ENCODE measurements at places on chromosomes 16 and 17.

DNA sequence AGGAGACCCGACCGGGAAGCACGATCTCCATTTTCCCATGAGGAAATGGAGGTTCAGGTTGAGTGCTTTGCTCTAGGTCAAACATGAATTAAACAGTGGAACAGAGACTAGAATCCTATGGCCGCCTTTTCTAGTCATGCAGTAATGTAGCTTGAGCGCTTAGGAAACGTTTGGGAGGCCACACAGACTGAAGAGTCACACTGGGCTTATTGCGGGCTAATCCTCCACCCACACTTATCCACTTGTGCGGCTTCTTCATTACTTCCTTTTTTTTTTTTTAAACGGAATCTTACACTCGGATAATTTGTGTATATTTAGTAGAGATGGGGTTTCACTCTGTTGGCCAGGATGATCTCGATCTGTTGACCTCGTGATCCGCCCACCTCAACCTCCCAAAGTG lies 26.0 kb downstream of the CACNG3 start:
- no peak for DNase-seq

DNA sequence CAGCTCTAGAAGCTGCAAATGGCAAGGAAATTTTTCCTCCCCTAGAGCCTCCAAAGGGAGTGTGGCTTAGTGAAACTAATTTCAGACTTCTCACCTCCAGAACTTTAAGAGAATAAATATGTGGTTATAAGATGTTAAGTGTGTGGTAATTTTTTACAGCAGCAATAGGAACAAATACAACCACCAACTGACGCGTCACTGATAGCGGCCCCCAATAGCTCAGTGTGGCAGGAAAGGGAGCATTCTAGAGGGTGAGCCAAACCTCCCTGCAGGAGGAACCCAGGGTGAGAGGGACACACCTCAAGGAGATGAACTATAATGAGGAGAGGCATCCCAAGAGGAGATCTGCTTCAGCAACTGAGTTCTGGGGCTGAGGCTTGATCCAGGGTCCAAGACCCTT lies 4.0 kb downstream of the CCL4 start:
- no peak for DNase-seq

DNA sequence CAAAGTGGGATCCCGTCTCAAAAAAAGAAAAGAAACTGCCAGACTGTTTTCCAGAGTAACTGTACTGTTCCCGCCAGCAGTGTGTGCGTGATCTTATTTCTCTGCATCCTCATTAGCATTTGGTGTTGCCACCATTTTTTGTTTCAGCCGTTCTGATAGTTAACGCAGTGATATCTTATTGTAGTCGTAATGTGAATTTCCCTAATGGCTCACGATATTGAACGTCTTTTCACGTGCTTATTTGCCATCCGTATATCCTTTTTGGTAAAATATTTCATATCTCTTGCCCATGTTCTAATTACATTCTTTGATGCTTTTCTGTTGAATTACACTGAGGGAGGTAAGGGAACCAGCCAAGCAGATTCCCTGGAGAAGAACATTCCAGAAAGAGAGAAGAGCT lies 92.4 kb downstream of the SEC14L1 start:
- no peak for DNase-seq

DNA sequence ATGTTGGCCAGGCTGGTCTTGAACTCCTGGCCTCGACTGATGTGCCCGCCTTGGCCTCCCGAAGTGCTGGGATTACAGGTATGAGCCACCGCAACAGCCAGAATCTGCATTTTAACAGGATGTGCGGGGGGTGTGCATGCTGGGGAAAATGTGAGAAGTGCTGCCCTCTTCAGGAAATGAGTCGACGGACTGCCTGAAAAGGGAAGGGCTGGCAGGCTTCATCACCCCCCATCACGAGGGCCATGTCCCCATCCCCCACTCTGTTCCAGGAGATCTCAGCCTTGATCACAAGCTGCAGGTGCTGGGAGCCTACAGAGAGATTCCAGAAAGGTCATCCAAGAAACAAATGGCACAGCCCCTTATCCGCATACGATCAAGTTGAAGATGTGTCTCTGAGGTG lies 195.3 kb upstream of the RPL38 start:
- peak; percentile 7 for DNase-seq

DNA sequence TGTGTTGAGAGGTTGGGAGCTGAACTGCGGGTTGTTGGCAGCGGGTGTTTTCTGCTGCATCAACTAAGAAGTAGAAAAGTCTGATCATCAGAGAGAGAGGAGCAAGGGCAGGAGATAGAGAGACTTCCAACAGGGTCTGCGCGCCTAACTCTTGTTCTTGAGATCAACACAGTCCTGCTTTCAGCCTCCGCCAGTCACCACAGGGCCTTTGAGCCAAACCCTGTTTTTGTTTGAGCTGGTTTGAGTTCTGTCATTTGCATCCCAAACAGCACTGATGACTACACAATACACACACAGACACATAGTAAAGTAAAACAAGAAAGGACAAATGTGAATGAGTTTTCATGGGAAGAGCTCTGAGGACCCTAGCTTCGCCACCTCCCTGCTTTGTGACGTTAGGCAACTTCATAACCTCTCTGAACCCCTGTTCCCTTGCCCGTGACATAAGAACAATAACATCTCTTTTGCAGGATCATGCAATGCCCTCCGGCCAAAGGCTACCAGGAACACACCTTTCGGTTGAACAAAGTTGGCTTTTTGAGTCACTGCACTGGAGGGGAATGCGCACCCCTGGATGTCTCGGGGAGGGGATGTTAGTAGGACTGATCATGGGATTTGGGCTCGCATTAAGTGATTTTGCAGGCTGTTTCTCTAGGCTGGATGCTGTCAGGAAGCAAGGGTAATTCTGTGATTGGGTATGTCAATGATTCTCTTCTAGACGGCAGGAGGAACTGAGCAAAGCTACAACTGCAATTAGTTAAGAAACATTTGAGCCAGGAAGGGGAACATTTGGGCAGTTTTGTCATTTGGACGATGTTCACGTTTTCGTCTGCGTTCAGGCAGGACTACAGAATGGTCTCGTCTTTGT lies 92.3 kb downstream of the C16orf78 start:
- DNase-seq = no peak

- DNase-seq = no peak
Observed at GRCh38 chr16:69105501-69106361, at the start of gene HAS3. TSS of gene HAS3 (plus strand) at chr16:69105653. CDS start at chr16:69109396, 3,743 bp downstream.

DNA sequence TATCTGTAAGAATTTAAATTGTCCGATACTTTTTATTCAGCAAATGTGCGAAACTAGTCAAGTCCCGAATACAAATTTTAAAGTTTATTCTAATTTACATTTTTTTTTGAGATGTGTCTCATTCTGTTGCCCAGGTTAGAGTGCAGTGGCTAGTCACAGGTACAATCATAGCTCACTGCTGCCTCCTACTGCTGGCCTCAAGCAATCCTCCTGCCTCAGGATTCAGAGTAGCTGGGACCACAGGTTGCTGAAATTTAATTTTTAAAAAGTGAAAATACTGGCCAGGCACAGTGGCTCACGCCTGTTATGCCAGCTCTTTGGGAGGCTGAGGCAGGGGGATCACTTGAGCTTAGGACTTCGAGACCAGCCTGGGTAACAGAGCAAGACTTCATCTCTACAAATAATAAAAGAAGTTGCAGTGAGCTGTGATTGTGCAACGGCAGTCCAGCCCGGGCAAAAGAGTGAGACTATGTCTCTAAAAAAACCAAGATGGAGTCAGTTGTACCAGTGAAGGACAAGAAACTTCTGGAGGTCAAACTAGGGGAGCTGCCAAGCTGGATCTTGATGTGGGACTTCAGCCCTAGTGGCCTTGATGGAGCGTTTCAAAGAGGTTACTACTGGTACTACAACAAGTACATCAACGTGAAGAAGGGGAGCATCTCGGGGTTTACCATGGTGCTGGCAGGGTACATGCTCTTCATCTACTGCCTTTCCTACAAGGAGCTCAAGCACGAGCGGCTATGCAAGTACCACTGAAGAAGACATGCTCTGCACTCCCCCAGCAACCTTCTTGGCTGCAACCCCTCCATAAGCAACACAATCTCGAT lies 5.6 kb downstream of the POLG2 start:
- DNase-seq = peak; percentile 28

- no peak for DNase-seq
Observed at GRCh38 chr17:81162491-81162890, 2.8 kb upstream of the PVALEF start.

- no peak for DNase-seq
Observed at GRCh38 chr16:67766291-67766690, 40.1 kb downstream of the RANBP10 start.

DNA sequence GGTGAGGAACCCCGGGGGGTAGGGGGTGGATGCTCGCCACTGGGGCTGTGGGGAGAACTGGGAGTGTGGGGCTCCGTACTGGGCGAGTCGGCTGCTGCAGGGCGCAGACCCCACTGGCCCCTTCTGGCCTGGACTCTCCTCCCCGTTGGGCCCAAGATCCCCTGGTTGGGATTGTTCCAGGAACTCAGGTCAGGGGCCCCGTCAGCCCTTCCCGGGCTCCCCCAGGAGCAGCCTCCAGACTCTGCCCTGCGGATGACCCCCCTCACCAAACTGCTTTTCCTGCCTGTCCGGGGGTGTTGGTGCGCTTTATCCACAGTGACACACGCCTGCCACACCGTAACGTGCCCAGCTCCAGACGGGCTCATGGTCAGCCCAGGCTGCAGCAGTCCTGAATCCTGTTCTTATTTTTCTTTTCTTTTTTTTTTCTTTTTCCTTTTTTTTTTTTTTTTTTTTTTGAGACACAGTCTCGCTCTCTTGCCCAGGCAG lies 21.1 kb downstream of the CENPX start:
- DNase-seq = no peak

GRCh38 chr17:28973425-28973824 lies 22.1 kb upstream of the PHF12 start:
- no peak for DNase-seq

DNA sequence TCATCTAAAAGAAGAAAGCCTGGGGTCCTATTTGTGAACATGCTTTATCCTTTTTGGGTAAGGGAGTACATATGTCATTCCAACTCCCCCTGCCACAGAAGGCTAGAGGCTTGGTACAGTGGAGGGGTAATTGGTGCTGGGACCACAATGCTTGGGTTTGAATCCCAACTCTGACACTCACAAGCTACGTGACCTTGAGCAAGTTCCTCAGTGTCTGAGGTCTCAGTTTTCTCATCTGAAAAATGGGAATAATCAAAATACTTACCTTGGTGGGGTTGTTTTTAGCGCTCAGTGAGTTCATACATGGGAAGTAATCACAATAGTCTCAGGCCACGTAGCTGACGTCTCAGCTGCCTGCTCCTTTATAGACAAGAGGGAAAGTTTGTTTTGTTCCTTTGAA lies 150.8 kb downstream of the CPPED1 start:
- DNase-seq = no peak

GRCh38 chr16:73058221-73058615 lies 10.3 kb upstream of the ZFHX3 start:
- no peak for DNase-seq

DNA sequence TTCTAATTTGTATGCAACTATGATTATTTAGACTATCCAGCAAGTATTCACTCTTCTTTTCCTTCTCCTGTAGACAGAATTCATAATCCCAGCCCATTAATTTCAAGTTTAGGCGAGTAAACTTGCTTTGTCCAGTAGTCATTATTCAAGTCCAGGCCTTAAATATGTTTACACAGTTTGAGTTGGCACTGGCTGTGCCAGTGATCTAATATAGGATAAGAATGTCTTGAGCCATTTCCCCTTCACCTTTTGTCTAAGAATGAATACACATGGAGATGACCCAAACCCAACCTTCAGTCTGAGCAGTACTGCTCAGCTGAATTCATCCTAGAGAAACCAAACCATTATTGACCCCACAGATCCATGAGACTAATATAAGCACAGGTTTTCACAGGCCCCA lies 930.4 kb upstream of the CDH8 start:
- no peak for DNase-seq

DNA sequence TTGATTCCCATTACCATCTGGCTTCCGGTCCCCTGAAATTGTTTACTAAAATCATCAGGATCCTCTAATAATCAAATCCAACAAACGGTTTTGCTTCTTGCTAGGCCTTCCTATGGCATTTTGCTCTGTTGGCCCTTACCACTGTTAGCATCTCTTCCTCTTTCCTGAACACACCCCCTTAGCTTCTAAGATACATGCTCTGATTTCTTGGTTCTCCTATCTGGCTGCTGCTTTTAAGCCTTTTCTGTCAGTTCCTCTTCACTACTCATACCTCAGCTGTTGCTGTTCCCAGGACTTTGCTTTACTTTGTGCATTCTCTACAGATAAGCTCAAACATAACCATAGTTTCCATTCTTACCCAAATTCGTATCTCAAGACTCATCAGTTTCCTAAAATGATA lies 11.4 kb downstream of the CAPNS2 start:
- DNase-seq = no peak

DNA sequence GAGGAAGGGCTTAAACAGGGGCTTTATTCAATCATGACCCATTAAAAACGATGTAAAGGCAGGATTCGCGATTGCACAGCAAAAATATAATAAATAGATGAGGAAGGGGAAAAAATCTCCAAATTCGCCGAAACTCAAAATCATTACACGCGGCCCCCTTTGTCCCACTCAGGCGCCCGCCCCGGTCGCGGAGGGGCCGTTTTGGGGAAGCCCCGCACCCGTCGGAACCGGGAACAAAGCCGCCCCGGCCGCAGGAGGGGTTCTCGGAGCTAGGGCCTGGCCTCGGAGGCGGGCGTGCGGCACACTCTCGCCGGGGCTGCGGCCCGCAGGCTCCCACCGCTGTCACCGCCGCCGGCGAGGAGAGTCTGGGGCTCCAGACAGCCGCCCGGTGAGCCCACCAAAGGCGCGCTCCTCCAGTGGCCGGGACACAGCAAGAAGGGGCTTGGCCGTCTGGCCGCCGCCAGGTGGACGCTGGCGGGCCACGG lies 521 bp downstream of the C16orf87 start:
- peak; percentile 12 for DNase-seq

DNA sequence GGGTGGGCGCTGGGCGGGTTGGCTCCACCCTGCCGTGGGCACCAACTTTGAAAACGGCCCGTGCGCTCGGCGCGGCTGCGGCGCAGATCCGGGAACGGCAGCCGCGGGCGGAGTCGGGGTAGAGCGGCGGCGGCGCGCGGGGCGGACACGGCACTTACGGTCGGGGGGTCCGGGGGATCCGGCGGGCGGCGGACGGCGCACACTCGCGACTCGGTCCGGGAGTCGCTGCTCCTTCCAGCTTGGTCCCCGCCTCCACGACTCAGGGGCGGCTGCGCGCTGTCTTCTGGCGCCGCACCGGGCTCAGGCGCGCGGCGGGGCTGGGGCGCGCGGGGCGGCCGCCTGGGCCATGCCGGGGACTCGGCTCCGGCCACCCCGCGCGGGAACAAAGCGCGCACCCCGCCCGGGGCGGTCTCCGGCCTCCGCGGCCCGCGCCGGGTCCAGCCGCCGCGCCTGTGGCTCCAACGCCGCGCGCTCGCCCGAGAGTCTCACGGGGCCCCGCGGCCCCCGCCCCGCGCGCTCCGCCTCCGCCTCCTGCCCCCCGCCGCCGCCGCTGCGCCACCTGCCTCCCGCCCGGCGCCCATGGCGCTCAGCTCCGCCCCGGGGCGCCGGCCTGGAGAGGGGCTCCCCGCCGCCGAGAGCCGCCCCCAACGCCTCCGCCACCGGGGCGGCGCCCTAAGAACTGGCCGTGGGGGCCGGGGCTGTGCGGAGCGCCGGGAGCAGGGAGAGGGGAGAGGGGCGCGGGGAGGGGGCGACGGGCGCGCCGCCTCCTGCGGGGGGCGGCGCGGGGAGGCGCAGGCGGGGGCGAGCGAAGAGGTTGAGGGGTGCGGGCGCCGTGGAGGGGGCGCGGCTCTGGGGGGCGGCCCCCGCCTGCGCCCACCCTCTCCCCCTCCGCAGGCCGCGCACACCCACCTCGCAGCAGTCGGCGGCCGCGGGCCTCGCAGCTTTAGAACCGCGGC lies 35.9 kb downstream of the CBFA2T3 start:
- DNase-seq = no peak

All from stimulated activated naive CD4-positive, alpha-beta T cell treated with Interleukin-2 at 50 U/mL for 16 hours (primary cell).